Epithelial cell of prostate (primary cell): ENCODE measurements at places on chromosomes 16 and 17.
A peak's percentile ranks its signal among the peaks of the same experiment; 100 is the strongest.

GRCh38 chr17:29683481-29683880 lies 60.8 kb upstream of the CORO6 start:
- DNase-seq: no peak

GRCh38 chr17:80002070-80002641 lies 33.5 kb downstream of the TBC1D16 start:
- no peak for DNase-seq

GRCh38 chr17:78526231-78527025 lies 50.8 kb downstream of the DNAH17 start:
- DNase-seq: no peak

- DNase-seq: no peak
Observed at GRCh38 chr16:20903116-20903898, 2.7 kb downstream of the LYRM1 start.

DNA sequence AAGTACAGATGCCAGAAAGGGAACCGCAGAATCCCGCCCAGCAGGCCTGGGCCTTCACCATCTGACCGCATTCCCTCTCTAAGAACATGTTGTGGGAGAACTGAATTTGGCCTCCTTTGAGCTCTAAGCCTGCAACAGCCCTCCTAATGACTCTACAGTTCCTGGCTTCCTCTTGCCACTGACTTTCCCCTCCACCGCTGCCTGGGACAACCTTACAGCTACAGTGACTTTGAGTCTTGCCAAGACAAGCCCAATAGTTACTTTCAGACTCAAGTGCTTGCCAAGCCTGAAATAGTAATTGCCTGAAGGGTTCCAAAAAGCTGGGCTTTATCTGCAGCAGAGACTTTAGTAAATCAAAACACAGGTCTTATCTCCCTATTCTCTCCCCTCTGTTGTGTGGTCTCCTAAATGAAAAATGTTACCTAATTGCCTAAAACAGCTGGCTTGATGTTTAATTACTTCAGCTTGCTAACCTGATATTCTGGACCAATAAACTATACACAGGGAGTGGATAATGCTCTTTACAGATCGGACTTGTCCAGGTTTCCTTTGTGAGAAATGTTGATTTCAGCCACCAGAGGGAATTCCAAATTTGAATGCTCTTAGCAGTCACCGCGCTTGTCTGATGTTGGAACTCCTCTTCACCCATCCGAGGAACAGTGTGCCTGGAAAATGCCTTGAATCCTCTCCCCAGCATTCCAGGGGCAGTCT lies 85.1 kb upstream of the TBX2 start:
- peak; percentile 39 for DNase-seq

DNA sequence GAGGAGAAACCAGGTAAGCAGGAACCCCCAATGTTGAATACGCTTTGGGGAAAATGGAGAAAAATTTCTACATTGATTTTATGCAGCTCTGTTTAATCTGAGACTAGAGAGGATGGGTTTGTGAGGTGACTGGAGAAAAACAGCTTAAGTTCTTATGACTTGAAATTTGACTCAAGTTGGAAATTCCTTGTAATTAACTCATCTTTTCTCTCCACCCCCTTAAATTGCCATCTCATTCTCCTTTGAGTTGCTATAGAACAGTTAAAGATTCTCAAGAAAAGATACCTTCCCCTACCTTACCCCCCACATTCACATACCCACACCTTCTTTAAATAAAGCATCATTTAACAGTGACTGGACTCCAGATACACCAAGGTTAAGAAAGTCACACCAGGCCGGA lies 24.2 kb downstream of the ZNRF1 start:
- no peak for DNase-seq

DNA sequence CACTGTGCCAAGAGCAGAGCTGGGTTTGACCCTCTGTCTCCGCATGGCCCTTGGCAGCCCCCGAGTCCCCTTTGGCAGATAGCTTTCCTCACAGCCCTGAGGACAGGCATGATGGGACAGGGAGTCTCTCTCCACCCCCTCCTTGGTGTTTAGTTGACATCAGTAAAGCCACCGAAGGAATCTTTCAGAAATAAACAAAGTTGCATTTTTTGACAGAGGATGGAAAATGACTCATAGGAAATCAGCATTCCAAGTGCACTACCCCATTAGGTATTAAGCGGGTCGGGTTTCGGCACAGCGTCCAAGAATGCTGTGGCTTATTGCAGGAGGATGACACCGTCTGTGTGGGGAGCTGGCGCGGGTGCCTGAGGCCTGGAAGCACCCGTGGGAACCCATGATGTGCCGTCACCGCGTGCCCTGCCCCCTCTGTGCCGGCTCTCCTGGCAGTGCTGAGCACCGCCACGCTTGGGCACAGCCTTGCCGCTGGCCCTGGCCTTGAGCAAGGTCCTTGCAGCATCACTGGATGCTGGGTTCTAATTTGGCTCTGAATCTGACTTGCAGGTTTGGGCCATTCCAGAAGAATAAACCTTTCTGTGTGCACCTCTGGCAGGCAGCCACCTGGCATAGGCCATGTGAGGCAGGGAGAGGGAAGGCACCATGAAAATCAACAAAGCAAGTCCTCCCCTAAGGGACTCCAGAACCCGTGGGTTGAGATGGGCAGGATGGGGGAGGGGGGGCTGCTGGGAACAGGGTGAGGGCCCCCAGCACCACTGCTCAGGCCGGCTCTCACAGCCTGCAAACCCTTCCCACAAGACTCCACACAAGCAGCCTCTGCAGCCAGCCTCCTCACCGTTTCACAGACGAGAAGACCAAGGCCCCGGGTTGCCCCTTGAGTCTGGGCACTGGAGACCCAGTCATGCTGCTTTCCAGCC lies 50.5 kb upstream of the ZNF469 start:
- peak; percentile 90 for DNase-seq

DNA sequence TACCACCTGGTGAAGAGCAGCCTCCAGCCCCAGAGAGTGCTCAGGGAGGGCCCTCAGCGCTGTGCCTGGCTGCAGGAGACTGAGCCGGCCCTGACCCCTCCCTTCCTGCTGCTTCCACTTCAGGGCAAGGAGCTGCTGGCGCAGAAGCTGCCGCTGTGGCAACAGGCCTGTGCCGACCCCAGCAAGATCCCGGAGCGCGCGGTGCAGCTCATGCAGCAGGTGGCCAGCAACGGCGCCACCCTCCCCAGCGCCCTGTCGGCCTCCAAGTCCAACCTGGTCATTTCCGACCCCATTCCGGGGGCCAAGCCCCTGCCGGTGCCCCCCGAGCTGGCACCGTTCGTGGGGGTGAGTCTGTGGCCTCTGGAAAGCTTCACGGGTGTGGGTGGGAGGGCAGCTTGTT lies 61.9 kb upstream of the PVALEF start:
- no peak for DNase-seq

DNA sequence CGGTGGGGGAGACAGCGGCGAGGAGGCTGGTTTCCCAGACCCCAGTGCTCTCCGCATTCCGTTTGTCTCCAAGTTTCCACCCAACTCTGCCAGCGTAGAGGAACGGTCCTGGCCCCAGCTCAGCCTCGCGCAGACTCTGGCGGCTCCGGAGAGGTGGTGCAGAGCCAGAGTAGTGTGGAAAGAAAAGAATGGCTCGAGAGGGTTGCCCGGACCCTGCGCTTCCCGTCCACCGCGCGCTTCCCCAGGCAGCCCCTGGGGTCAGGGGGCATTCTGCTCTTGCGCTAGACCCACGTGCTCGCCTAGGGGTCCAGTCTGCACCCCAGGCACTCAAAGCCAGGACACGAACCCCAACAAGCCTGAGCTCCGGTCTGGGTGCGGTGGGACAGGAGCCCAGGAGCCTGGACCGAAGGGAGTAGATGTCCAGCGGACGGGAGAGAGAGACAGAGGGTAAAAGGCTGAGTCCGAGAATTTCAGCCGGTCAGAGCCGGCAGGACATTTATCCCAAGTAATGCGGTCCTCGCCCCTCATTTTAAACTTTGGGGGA lies 3.8 kb downstream of the PMP22 start:
- no peak for DNase-seq

DNA sequence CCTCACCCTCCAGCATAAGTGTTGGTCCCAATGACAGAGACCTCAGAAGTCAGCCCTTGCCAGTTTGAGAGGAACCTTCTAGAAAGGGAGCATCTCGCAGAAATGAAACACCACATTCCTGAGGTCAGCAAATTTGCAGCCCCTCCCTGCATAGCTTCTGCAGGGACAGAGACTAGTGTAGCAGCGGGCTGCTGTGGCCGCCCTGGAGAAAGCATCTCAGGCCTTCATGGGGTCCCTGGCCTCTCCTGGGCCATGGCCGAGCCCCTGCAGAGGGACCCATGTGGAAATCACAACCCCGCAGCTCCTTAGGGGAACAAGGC lies 11.4 kb downstream of the HS3ST6 start:
- no peak for DNase-seq

DNA sequence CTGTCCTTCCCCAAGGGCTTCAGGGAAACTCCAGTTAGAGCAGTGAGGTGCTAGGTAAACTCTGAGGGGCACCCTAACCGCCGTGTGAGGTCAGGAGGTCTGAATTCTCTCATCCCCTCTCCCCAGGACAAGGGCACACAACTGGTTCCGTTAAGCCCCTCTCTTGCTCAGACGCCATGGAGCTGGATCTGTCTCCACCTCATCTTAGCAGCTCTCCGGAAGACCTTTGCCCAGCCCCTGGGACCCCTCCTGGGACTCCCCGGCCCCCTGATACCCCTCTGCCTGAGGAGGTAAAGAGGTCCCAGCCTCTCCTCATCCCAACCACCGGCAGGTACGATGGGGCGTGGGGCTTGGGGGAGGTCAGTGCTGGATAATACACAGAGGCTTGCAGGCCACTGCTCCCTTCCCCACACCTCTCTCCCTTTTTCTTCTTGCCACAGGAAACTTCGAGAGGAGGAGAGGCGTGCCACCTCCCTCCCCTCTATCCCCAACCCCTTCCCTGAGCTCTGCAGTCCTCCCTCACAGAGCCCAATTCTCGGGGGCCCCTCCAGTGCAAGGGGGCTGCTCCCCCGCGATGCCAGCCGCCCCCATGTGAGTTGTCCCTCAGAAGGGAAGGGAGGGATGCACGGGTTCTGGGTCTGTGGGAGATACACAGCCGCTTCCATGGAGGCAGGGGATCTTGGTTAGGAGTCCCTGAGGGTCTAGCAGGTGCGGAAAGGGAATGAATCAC lies 4.6 kb downstream of the GRB7 start:
- DNase-seq: no peak

DNA sequence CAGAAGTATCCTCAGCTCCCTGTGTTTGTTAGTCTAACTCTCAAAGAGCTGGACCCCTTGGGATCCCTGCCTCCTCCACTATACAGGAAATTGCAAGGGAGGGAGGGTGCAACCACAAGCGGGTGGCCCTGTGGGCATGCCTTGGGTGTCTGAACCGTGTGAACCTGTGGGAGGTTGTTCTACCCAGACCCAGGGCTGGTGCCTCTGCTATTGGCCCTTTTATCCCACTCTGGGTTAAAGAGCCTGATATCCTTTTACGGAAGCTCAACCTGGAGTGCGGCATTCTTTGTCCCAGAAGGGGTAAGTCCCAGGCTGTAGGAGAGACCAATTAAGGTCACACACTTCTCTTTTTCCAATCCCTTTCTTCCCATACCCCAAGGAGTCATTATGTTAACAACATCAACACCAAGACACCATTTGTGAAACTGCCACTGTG lies 53.4 kb downstream of the ARSG start:
- DNase-seq: no peak

DNA sequence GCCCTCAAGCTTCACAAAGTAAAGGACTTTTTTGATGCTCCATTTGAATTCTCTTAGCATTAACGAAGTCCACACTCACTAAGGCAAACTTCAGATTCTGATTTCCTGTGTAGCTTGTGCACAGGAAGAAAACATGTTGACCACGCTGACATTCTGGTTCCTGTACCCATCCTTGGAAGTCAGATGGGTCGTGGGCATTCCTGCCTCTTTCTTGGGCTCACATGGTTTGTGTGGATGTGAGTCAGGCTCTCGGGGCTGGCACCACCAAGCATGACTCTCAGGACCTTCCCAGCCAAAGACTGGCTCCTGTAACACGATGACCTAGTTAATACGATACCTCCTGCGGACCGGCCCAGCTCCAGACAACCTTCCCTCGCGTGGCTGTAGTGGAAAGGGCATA lies 32.8 kb downstream of the ARSG start:
- no peak for DNase-seq

DNA sequence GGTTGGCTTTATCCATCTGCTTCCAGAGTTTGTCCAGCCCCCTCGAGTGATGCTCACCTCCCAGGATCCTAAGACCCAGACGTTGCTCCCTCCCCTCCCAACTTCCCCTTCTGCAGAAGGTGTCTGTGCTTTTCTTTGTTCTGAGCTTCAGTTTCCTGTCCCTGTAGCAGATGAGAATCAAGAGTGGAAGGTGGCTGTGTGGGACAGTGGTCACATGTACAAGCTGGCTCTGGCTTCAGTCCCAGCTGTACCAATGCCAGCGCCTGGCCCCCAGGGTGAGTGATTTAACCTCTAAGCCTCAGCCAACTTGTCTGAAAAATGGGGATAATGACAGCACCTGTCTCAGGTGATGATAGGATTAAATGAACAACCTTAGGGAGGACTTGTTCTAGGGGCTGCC lies 7.7 kb downstream of the PRR15L start:
- no peak for DNase-seq

DNA sequence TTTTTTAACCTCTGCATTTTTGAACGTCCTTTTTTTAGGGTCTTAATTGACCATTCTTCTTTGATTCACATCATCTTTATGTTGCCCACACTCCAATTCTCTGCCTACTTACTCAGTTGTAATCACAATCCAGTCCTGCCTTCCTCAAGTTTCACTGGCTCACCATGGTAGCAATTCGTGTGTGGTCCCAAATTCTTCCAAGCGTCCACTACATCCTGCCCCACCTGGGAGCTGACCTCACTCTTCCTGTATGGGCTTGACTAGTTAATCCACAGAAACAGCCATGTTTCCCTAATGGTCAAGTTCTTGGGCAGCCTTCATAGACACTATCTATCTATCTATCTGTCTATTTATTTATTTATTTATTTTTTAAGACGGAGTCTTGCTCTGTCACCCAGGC lies 7.1 kb downstream of the TLCD2 start:
- DNase-seq: no peak

DNA sequence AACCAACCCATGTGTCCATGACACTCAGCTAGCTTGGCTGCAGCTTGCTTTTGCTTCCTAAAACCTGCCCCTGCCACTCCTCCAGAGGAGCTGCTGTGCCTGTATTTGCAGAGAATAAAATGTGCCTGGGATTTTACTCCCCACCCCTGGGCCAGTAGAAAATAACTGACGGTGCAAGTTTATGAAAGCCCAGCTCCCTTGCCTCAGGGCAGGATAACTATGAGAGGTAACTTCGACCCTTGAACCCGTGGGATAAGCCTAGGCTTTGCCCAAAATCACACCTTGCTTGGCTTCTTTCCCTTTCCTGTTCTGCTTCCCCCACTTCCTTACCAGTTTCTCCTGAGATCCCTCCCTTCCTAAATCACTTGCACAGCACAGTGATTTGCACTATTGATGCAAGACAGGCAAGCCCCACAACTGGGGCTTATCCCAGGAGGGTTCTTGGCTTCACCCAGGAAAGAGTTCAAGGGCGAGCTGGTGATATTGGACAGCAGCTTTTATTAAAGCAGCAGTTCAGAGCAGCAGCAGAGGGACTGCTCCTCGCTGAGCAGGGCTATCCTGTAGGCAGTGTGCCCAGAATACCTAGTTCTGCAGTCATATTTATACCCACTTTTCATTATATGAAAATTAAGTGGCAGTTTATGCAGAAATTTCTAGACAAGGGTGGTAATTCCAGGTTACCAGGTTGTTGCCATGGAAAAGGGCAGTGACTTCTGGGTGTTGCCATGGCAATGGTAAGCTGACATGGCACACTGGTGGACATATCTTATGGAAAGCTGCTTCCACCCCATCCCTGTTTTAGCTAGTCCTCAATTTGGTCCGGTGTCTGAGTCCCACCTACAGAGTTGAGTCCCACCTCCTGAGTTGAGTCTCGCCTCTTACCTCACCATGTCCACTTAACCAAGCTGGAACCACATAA lies 6.3 kb upstream of the ERCC4 start:
- no peak for DNase-seq

- DNase-seq: peak; percentile 89
Observed at GRCh38 chr16:28191364-28191960, 20.3 kb downstream of the XPO6 start.
